ENCODE measurements at places on chromosomes 3 and 15.

GRCh38 chr3:66830301-66830700 lies 167.8 kb upstream of the KBTBD8 start:
- no peak for DNase-seq

- peak; percentile 37 for DNase-seq
Observed at GRCh38 chr3:54862526-54862925, 65.3 kb downstream of the LRTM1 start.

- no peak for DNase-seq
Observed at GRCh38 chr3:186330772-186331460, 31.1 kb downstream of the DGKG start.

DNA sequence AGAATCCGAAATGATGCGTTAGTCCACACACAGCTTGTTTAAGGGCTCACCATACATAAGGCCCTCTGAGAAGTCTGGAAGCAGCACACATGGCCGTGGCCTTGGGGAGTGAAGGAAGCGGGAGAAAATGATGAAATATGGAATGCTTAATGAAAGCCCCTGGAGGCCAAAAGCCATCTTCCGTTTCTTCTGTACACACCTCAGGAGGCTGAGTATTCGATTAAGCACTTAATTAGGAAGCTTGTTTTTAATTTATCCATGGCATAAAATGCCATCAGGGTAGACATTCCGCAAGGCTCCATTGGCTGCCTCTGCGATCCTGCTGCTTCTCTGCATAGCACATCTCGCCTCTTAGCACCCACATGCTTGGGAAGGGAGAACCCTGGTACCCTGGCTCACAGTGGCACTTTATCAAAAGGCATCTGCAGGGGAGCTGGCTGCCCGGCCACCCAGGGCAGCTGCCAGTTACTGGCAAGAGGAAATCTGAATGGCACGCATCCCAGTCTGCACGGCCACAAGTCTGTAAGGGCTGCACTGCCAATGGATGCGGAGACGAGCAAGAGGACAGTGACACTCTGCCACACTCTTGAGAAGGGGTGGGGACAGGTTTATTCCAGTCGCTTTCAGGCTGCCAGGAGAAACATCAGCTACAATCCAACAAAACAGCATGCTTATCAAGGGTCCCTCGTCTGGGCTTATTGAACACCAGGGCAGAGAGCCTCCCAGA lies 356.2 kb downstream of the OCA2 start:
- DNase-seq, result no peak

- DNase-seq, result no peak
Observed at GRCh38 chr3:71372241-71372768, 211.2 kb downstream of the FOXP1 start.

DNA sequence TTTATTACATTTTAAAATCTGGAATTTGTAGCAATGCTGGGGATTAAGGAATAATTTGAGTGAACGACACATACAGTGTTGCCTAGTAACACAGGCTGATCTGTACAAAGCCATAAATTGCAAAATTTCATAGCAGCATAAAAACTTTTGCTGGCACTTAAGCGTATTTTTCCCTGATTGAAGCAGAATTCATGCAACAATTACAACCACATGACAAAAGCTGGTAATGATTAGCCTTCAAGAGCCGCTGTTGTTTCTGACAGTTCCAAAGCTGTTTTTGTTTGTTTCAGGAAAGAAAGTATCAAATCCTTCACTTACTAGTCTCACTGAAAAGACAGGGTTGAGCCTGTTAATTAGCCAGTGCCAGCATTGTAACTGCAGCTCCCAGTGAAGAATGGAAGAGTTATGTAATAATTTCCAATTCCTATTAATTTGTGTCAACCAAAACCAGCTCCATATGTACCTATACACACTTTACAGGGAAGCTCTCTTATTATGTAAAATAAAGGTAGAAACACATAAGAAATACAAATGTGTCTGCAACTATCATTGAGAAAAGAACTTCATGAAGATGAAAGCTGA lies 60.7 kb downstream of the AGTR1 start:
- DNase-seq, result no peak

DNA sequence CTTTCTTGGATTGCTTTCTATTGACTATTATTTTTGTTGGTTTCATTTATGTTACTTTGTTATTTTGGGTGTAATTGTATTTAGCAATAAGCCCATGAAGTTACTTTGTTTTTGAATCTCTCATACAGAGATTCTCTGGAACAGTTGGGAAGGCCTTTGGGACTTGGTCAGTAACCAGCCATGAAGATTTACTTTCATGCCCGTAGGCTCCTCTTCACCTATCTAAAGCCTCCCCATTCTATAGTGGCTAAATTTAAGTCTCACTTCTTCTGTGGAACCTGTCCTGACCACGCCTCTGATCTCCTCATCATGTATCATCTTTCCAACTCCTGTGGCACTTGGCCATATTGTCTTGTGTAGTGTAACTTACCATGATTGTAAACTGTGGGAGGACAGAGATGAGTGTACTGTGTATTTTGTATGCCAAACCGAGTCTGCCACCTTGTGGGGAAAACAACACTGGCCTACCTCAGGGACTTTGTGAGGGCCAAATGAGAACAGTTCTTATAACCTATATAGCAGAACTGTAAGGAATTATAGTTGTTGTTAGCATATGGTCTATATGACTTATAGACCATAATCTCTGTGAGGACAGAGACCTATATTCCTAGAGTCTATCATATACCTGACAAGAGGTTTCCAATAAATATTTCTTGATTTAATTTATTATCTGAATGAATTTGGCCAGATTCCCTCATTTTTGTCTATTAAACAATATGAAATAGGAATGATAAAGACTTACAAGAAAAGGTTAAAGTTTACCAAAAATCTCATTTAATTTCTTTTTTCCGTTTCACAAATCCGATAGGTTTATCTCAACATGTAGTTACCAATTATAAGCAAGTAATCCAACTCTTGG lies 75.0 kb downstream of the STARD9 start:
- peak; percentile 88 for DNase-seq

DNA sequence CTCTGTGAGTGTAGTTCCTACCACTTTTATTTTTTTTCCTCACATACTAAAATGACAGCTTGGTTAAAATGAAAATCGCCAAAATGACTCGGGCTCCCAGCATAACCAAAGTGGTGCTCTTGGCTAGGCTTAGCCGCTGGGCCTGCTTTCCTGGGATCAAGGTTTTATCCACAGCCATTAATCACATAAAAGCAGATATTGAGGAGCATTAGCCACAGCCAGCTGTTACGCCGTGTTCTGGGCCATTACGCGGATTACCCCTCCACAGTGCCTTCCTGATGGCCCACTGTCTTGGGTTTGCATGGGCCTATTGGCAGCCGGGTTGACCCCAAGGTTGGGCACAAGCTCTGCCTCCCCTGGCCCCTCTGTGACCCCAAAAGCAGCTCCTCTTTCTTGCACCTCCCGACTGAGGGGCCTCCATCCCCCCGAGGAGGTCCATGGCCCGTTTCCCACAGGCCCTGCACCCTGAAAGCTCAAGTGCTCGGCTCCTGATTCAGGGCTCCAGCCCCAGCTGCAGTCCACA lies 30.4 kb upstream of the TRPM1 start:
- no peak for DNase-seq

GRCh38 chr15:75203908-75204263 lies 2.2 kb downstream of the C15orf39 start:
- no peak for DNase-seq

GRCh38 chr3:148451969-148452368 lies 245.7 kb upstream of the AGTR1 start:
- no peak for DNase-seq

GRCh38 chr15:36545467-36545992 lies 33.9 kb upstream of the CDIN1 start:
- no peak for DNase-seq

GRCh38 chr3:16482194-16482769 lies 31.2 kb downstream of the RFTN1 start:
- no peak for DNase-seq

- no peak for DNase-seq
Observed at GRCh38 chr3:17340693-17341092, 401.7 kb downstream of the TBC1D5 start.

- no peak for DNase-seq
Observed at GRCh38 chr15:68794863-68795262, 25.8 kb downstream of the ANP32A start.

- peak; percentile 43 for DNase-seq
Observed at GRCh38 chr3:106326941-106327695, 458.3 kb upstream of the CBLB start.

GRCh38 chr3:159114582-159114981 lies 312.7 kb downstream of the MFSD1 start:
- DNase-seq, result no peak

GRCh38 chr3:103906808-103907207 lies 1459.9 kb upstream of the ALCAM start:
- DNase-seq, result no peak

DNA sequence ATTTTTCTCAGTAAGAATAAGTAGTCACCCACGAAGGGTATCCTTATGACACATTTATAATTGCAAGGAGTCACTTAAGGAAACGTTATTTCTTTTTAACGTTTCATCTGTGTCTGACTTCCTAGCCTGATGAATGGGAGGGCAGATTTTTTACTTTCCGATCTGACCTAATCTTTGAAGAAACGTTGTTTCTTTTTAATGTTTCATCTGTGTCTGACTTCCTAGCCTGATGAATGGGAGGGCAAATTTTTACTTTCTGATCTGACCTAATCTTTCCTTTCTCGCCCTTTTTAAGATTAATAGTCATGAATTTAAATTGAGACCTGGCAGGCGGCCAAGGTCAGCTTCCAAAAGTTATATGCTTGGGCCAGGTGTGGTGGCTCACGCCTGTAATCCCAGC lies 3.0 kb upstream of the KLHL6 start:
- DNase-seq, result no peak

GRCh38 chr3:157926822-157927221 lies 179.4 kb downstream of the SHOX2 start:
- DNase-seq, result no peak

DNA sequence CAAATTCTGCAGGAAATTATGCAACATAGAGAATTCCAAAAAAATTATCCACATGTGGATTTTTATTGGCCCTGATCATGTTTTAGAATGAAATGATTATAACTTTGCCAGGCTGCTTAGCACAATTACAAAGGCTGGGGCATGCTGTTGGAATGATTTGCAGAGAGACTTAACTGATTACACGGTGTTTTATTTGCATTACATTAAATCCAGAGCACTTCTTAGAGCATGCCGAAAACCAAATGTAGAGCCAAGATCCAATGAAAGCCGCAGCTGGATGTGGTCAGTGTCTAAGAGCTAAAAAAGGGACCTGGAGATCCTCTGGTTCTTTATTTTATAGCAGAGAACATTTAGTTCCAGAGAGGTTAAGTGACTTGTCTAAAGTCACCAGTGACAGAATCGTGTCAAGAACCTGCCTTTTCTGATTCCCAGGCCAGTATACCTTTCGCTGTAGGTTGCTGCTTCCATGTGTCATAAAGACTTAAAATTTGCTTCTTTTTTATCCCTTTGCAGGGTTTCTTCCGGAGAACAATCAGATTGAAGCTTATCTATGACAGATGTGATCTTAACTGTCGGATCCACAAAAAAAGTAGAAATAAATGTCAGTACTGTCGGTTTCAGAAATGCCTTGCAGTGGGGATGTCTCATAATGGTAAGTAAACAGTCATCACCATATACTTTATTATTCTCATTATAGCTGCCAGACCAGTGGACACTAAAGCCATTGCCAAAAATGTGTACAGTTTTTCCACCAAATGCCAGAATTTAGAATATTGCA lies 92.0 kb upstream of the TSEN2 start:
- DNase-seq, result no peak

- DNase-seq, result no peak
Observed at GRCh38 chr3:53498806-53499641, 4.6 kb downstream of the CACNA1D start.

DNA sequence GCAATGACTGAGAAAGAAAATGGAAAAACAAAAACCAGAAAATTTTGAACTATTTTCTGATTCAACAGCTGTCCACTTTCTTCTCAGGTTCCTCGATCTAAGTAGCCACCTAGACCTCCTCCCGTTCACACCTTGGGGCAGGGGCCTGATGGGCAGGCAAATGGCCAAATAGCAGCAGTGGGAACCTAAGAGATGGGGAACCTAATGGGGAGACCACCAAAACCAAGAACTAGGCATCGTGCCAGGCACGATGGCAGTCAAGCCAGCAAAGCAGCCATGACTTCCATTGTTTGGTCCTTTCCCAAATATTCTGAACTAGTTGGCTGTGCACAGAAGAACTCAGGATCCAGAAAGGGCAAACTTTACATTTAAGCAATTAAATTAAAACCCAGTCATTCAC lies 57.1 kb downstream of the CAPN7 start:
- DNase-seq, result no peak

DNA sequence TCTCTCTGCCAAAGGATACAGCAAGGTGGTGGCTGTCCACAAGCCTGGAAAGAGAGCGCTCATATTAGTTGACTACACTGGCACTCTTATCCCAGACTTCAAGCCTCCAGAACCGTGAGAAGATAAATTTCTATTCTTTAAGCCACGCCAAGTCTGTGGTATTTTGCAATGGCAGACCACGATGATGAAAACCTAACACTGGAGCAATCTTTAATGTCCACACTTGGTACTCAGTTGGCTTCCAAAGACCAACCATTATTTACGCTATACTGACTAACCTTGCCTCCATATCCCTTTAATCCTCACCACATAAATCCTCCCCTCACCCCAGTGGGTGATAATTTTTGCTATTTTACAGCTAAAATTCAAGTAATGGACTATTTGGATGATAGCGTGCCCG lies 16.9 kb upstream of the LACTB start:
- peak; percentile 54 for DNase-seq

GRCh38 chr15:50463423-50464358 lies 39.5 kb downstream of the USP8 start:
- peak; percentile 61 for DNase-seq

- DNase-seq, result no peak
Observed at GRCh38 chr15:84653584-84653909, 536 bp downstream of the WDR73 start.

- DNase-seq, result no peak
Observed at GRCh38 chr15:91192285-91192684, 92.2 kb downstream of the SV2B start.

DNA sequence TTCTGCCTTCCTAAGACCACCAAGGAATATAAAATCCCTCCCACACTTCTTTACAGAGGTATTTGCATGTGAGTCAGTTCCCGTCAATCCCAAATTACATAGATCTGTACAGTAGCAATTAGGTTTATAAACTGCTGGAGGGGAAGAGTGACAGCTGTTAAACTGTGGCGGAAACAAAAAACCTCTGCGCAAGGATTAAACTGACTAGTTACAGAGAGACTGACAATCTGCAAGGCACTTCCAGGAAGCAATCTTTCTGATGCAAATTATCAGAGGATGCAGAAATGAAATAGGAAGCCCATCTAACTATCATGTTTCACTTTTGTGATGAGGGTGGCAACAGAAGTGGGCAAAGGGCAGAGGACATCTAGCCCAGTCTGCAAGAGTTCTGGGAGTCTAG lies 150.4 kb downstream of the RTP4 start:
- no peak for DNase-seq

DNA sequence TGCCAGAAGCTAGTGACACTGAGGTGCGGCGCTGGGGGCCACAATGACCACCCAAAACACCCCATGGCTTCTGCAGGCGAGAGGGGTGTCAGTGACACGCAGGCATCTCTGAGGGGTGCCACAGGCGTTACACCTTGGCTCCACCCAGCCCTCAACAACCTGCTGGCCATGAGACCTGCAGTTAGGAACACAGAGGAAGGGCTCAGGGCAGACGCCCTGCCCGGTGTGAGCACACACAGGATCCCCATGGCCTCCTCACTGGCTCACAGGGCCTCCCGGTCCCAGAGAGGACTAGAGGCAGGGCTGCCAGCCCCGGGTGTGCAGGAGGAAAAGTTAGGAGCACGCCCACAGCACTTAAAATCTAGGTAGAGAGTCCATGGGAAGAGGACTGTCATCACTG lies 35.1 kb downstream of the CYFIP1 start:
- DNase-seq, result no peak

All from LHCN-M2 (cell line).